ENCODE measurements at places on chromosomes 5 and 9. TPM values are rescaled to one million over a fixed set of nuclear protein-coding genes. Genes with fewer than 3 reads are reported as not detected.

The CMYA5 gene
- total RNA-seq: 33.4 TPM

The IFNB1 gene
- total RNA-seq: not detected

The CCNI2 gene
- total RNA-seq: 5.8 TPM

The TIMD4 gene
- total RNA-seq: 1.2 TPM

The SPIN1 gene
- 77.9 TPM for total RNA-seq

The ARSI gene
- total RNA-seq: 0.65 TPM

The SLC12A2 gene
- total RNA-seq: 42.8 TPM

The PLGRKT gene
- total RNA-seq: 23.5 TPM

The BRD3OS gene
- 16.9 TPM for total RNA-seq

The TMEM215 gene
- total RNA-seq: not detected

The CCNO gene
- total RNA-seq: 16.5 TPM

The OR2V1 gene
- not detected for total RNA-seq

The NTRK2 gene
- 3.0 TPM for total RNA-seq

The FSTL4 gene
- total RNA-seq: 59.8 TPM

The BARHL1 gene
- not detected for total RNA-seq

The MAMDC2 gene
- 46.3 TPM for total RNA-seq

The LHFPL2 gene
- 33.3 TPM for total RNA-seq

The LHX3 gene
- not detected for total RNA-seq

The CDH9 gene
- not detected for total RNA-seq

Measured in ureter (tissue), 1 donor.